ENCODE measurements at places on chromosomes 2 and 18.

- DNase-seq: no peak
These were observed 2.7 kb downstream of the PPP1CB start for GRCh38 chr2:28754321-28754720.

GRCh38 chr2:129879614-129880180 is 99.8 kb upstream of the RAB6C start:
- no peak for DNase-seq

DNA sequence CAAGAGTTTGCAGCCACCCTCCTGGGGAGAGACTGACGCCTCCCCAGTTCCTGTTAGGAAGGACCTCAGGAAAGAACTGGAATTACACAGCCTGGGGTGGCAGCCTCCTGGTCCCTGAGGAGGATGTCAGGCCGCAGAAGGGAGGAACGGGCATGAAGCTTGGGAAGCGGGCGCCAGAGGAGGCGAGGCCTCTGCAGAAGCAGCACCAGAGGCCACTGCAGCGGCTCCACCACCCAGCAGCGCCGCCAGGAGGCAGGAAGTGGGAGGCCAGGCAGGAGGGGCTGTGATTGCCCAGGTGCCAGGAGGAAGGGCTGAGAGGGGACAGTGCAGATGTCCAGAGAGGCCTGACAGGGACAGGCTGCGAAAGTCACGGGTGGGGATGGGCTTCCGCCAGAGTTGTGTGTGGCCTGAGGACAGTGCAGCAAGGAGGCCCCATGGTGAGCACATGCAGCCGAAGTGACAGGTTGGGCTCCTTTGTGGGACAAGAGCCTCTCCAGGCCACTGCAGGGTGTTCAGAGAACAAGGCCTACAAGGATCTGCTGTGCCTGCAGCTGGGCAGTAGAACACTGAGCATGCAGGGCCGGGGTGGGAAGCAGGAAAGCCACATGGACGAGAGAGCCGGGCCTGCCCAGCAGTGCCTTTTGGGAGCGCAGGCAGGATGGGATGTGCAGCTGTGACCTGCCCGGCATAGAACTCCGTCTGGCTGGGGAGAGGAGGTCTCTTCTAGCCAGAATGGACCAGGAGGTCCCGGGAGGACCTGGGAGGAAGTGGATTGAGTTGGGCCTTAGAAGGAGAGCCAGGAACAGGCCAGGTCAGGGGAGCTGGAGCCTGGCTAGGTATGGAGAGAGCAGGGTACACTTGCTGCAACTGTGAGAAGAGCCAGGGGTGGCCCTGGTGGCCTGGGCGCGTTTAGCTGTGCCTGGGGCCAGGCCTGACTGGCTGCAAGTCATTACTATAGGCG is 39.1 kb upstream of the ALPP start:
- DNase-seq: no peak

DNA sequence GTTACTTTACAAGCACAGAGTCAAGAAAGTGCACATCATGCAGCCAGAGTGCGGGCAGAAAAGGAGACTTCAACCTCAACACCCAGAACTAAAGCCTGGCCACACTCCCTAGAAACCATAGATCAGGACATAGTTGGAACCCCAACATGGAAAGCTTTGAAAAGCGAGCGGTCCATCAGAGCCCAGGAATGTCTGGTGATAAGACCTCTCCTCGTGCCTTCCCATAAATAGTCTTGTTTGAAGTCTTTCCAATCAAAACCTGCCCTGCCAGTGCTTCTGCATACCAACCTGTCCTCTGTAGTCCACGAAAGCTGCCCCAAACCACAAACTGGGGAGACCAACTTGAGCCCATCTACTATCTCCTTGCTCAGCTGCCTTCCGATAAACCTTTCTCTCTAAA is 55.5 kb downstream of the NEURL3 start:
- no peak for DNase-seq

DNA sequence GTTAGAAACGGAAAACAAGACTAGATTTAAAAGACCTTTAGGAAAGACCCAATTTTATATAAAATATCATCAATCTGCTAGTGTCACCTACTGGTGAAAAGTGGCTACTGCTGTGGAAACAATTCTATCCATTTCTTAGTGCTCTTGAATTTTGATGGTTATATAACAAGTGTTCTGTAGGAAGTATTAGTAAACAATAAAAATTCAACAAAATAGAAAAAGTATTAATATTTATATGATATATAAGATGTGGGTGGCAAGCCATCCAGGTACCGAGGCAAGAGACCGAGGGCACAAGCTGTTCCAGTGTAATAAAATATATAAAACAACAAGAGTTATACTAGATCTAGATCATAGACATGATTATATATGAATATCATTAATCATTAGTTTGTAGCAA is 6.2 kb upstream of the TMEM87B start:
- no peak for DNase-seq

- DNase-seq: no peak
These were observed 36.3 kb downstream of the BMP10 start for GRCh38 chr2:68834737-68835376.

DNA sequence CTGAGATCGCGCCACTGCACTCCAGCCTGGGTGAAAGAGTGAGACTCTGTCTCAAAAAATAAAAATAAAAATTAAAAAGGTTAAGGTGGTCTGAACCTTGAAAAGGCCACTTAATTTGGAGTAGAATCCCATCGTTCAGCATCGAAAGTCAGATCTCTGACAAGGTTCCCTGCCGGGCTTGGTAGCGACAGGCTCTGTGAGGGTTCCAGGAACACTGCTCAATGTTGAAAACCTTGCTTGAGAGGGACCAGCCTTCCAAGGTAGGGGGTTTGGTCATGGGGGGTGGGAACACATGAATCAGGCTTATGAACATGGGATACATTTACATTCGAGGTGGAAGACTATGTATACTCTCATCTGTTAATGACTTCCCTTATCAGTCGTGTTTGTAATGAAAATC is 232.2 kb downstream of the FHOD3 start:
- DNase-seq: no peak

DNA sequence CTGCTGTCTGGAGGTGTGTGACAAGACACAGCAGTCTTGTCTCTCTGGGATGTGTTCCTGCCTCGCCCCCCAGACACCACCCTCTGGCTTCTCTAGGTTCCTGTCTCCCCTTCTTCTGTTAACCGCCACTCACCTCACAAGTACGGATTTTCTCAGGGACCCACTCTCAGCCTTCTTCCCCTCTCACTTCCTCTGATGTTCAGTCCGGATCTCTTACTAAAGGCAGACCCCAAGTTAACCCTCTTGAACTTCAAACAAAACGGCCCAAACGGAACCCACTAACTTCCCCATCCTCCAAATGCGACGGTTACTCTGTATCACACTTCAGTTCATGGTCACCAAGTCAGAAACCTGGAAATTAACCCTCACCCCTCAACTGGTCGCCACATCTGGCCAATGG is 32.0 kb downstream of the B4GALT6 start:
- no peak for DNase-seq

- no peak for DNase-seq
These were observed 14.8 kb downstream of the FAM237A start for GRCh38 chr2:206657087-206657486.

DNA sequence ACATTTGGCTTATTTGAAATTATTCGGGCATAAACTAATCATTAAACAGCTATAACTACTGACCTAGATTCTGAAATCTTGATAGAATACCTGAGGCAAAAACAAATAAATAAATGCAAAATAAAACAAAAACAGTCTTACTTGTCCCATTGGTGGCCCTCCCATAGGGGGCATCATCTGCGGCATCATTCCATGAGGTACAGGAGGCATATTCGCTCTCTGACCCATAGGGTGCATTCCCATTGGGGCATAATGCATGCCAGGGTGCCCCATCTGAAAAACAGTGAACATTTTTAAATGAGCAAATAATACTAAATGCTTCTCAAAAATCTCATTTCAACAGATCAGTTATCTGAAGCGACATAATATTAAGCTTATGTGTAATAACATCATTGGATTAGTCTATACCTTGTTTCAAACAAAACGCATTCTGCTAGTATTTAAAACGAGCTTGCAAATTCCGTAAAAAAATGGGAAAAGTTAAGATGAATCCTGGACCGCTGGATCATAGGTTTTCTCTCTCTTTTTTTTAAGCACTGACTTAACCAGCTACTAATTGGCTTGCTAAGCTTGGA is 1.3 kb downstream of the PRPF40A start:
- DNase-seq: no peak

DNA sequence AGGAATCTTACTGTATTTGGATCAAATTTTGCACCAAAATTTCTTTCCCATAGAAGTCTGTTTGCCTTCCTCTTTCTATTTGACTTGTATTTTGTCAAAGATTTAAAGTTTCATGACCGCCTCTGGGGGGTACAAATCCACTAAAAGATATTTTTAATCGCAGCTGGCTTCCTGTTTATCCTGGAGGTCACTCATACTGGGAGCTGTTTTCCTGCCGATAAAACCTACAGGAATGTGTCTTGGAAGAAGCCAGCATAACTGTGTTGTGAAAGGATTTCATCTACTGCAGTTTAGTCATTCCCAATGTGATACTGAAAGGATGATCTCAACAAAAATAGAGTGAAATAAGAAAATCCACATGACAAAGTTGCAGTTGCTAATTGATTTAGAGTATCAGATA is 184.0 kb downstream of the RIT2 start:
- no peak for DNase-seq

DNA sequence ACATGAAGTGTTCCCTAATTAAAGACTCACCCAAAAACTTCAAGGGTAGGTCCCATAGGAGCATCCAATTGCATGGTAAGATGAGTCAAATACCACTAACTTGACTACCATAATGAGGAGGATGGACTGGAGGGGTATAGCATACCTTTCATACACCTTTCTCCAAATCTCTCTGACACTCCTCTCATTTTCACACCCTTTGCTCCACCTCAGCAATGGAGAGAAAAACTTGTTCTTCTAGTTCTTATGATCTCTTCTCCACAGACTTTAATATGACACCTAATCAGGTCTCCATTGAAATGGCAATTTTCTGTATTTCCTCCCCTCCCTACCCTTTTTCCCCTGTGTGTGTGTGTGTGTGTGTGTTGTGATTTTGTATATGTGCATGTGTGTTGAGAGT is 41.1 kb upstream of the MAP2 start:
- DNase-seq: no peak

- no peak for DNase-seq
These were observed 84.1 kb upstream of the LPIN2 start for GRCh38 chr18:3097082-3097481.

DNA sequence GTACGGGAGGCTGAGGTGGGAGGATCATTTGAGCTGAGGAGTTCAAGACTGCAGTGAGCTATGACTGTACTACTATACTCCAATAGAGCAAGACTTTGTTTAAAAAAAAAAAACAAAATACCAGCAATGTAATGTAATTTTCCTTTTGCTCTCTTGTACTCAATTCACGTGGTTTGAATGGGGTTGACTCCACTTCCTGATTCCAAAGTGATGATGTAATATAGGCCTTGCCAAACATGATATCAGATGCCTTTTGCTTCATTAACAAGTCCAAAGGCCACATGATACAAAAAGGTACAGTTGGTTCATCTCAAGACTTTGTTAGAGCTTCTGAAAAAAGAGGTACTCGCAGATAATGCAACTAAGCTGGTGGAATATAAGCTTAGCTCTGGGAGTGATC is 321.8 kb downstream of the ZEB2 start:
- DNase-seq: no peak

DNA sequence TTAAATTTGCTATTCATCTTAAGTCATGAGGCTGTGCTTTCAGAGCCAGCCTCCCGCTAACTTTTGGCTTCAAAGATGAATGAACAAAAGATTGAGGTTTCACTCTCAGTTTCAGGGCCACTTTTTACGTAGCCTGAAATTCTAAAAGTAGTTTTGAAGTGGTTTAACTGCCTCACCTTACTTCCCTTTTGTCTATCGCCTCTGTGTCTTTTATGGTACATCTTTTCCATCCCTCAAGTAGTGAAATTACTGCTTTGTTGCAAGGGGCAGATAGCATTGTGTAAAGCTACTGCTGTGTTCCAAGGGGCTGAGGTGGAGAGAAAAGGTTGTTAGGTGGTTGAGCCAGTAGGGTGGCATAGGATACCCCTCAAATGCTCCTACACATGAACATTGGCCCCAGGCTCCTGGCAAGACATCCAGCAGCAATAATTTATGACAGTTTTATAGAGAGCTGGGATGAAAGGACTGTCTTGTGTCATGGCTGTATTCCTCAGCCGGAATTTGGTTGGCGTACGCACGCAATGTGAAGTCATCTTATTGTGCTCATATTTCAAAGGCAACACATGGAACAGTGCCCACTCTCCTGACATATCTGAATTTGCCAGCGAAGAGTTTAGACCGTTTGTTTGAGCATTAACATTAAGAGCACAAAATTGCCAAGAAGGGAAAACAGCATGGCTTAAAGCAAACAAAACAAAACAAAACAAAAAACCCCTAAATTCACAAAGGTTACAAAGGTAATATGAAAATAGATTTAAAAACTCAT is 32.2 kb downstream of the QPCT start:
- DNase-seq: no peak

DNA sequence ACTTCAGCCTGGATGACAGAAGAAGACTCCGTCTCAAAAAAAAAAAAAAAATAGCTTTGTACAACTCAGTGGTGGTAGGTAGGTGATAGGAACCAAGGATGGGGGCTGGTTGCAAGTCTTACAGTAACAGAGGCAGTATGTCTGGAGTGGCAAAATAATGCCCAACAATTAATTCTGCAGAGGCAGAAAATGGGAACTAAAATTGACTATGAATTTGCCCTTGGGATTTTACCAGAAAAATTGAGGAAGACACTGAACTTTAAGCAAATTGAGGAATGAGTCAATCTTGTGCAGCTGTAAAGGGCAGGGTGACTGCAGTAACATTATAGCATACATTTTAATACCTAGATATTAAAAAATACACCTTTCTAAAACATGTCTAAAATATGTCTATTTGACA is 292.1 kb upstream of the FBXO11 start:
- DNase-seq: no peak

DNA sequence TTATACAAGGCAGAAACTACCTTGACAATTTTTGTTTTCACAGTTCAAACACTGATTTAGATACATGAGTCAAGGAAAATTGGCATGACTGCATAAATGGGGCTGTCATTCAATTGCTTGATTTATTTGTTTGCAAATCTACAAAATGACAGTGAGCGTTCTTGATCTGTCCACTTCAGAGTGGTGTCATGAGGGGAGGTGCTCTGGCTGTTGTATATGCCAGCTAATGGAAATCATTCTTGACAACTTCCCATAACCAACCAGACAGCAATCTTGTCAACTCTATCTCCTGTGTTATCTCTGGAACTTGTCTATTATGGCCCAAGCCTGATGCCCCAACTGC is 120.6 kb upstream of the UGP2 start:
- no peak for DNase-seq

- no peak for DNase-seq
These were observed 807.0 kb downstream of the SLC4A3 start for GRCh38 chr2:220434385-220434784.

DNA sequence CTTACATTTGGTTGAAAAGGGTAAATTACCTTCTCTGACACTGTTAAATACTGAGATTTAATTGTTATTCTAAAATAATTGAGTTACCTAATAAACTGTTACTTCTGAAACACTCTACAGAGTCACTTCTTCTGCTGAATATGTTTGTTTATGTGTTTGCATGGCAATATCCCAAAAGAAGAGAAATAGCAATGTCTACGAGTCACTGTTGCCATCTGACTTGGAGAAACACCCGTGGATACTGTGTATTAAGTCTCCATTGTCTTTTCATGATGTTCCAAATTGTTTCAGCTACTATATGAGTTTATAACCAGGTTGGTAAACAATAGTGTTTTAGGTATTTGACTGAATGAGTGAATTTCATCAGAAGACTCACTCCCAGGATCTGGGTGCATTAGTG is 754.2 kb upstream of the ID2 start:
- DNase-seq: no peak

- no peak for DNase-seq
These were observed 1133.3 kb upstream of the PIK3C3 start for GRCh38 chr18:40821596-40822243.

GRCh38 chr18:68607852-68608251 is 107.1 kb downstream of the TMX3 start:
- DNase-seq: no peak

All from activated naive CD4-positive, alpha-beta T cell (primary cell).